NCI-H2081 treated with DMSO at 0.1 percent for 48 hours (cell line): ENCODE measurements at places on chromosomes 7 and 10.

DNA sequence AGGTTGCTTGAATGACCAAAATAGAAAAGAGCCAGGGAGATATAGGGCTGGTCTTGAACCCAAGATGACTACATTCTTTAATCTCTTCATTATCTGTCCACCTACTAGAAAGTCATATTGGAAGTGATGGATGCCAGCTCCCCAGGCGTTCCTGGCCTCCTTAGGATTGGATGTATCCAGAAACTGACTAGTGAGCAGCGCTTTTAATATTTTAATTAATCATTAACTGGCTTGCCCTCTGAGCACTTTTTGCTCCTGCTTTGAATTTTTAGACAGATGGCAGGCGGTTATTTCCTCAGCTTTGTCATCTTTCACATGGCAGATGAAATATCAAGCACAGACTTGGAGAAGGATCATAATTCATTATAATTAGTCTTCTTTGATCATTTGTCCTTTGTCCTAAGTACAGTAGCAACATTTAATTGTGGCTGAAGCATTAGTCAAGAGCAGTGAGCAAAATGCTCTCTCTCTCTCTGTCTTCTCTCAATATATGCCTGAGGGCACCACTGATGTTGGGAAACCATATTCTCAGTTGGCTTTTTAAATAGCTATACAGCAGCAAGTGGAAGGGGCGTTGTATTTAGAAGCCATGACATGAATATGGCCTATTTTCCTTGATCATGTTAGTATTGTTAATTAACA, 588.0 kb downstream of the NRG3 start:
- DNase-seq, result no peak

DNA sequence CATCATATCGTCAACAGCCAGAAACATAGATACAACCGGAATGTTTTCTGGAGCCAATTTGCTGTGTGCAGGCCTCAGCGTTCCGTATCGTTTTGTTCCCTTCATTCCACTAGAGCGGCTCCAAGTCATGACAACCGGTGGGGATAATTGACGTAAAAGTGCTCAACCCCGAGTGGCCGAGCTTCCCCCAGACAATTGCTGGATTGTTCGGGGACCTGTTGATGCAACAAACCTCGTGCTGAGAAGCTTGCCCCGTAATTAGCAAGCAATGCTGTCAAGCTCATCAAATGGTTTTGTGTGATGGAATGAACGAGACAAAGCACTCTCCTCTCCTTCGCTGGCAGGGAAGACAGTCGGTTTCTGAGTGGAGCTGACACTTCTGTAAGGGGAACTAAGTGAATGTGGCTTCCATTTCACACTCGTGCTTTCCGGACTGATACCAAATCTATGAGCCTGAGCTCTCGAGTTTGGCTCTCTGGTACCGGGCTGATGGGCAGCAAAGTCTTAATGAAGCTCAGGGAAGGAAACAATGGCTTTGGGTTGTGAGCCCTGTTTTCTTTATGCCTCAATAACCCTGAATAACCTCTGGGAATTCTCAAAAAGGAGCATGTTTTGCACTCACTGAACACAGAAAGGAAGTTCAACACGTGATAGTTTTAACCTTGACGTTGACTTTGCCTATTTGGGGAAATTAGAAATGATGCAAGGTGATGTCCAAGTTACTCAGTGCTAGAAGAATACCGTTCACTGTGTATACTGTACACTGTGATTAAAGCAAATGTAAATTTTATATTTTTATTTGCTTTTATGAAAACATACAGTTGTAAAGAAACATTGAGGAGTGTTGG, 220.5 kb downstream of the BAMBI start:
- DNase-seq, result no peak

DNA sequence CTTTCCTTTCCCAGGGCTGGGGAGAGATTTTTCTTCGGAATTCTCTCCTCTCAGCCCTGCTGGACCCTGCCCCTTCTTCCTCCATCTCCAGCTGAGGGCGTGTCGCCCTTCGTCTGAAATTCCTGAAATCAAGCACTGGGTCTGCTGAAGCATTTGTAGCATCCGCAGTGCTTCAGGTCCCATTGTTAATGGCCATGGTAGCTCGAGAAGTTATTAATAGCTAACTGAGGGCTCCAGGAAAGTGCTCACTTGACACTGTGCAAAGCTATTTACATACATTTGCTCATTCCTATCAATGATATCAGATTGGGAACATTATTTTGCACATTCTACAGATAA, 515 bp downstream of the FAM149B1 start:
- DNase-seq, result no peak

DNA sequence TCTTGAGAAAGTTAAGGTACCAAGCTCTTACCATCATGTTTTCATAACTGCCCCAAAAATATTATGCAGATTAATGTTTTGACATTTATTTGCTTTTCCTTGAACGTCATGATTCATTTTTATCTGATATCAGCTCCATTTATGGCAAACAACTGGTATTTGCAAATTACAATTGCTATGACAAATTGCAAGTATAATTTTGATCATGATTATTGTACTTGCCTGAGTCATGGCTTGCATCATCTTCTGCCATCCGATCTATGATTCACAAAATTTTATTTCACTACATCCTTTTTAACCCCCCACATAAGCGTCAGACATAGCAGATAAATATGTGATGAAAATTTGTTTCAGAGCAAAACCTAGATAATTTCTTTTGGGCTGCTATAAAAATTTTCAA, 155.0 kb downstream of the STK31 start:
- no peak for DNase-seq

DNA sequence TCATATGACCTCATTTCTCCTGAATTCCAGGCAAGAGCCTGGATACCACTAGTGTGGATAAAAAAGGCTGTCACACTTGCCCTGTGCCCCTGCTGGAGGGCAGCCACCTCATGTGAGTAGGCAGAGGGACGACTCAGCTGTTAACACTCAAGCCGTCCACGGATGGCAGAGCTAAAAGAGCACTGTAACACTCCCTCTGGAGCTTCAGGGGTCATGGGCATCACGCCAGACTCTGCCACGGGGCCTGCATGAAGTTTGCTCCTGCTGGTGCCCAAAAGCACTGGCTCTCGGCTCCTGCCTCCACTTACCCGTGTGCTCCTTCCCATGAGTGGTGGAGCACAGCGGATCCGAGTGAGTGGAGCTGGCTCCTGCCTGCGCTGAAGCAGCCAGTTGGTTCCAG, 919.8 kb upstream of the C7orf33 start:
- DNase-seq, result no peak

DNA sequence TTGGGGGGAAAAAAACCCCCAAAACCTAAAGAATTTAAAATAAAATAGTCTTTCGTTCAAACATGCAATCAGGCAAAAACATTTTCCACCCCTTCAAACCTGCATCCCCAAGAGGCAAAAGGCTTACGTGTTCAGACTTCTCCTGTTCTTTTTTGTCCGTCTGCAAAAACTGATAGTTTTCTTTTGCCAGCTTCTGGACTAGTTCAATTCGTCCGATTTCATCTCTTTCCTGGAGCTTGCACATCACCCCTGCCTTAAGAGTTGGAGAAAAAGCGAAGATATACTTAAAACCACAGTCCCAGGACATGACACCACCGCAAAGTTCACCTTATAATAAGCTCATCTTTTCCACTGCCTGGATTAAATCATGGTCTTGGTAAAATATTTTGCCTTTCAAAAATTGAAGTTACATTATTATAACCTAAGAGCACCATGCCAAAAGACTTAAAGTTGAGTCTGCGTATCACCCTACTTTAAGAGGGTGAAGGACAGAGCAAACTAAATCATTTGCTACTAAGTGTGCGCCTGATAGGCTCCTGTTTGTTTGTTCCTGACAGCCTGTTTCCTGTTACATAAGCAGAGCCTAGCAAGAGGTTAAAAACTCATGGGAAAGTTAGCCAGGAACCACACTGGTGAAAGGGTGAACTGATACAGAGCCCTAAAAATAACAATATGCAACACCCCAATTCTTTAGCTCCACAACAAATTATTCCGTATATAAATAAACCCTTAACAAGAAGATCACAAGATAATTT, 137.0 kb downstream of the RAPGEF5 start:
- no peak for DNase-seq

GRCh38 chr7:50793120-50793946, 10.6 kb upstream of the GRB10 start:
- no peak for DNase-seq

GRCh38 chr7:144670218-144670617, 165.6 kb downstream of the TPK1 start:
- DNase-seq, result no peak

GRCh38 chr10:87966459-87966858, 103.0 kb downstream of the PTEN start:
- DNase-seq, result no peak

DNA sequence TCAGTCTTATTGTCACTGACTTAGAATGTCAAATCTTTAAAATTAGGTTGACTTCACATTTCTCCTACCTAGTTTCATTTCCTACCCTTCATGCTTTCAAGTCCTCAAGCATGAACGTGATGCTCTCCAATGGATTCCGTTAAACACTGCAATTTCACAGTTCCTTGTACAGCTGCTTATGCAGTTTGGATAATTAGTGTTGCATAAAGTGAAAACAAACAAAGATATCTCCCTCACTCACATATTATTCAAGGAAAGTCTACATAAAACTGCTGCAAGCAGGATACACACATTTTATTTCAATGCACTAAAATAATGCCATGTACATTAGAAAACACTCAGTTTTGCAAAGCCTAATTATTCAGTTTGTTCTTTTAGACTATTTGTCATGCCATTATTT, 214.0 kb downstream of the CRPPA start:
- no peak for DNase-seq

GRCh38 chr7:35258868-35259522, 5.1 kb upstream of the TBX20 start:
- no peak for DNase-seq

- no peak for DNase-seq
Measured at GRCh38 chr10:107164992-107165391, 486 bp upstream of the SORCS1 start.

DNA sequence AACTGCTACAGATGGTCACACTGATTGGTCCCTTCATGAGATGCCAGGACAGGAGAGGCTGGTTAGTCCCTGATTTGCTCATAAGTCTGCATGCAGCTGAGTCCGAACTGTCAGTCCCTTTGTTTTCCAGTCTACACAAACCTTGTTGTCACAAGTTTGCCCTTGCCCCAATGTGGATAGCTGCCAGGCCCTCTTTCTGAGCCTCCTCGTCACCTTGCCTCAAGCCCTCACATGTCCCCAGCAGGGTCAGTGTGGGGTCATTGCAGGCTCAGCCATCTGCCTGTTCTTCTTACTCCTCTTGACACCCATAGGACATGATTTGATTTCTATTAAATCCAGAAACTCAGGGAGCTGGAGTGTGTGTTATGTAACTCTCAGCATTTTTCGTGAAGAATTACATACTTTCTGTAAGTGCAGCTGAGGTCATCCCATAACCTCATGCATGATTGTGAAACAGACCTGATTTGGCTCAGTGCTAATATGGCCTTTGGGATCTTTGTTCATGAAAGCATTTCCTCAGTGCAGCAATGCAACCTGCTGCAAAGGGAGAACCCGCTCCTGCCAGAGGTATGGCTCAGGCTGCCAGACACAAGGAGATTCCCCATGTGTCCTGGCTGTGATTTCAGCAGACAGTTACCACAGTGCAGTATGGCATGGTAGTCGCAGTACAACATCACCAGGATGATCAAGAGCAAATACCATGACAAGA, 70.0 kb upstream of the ZMIZ2 start:
- no peak for DNase-seq

GRCh38 chr10:66772548-66773471, 153.0 kb upstream of the LRRTM3 start:
- DNase-seq, result no peak

DNA sequence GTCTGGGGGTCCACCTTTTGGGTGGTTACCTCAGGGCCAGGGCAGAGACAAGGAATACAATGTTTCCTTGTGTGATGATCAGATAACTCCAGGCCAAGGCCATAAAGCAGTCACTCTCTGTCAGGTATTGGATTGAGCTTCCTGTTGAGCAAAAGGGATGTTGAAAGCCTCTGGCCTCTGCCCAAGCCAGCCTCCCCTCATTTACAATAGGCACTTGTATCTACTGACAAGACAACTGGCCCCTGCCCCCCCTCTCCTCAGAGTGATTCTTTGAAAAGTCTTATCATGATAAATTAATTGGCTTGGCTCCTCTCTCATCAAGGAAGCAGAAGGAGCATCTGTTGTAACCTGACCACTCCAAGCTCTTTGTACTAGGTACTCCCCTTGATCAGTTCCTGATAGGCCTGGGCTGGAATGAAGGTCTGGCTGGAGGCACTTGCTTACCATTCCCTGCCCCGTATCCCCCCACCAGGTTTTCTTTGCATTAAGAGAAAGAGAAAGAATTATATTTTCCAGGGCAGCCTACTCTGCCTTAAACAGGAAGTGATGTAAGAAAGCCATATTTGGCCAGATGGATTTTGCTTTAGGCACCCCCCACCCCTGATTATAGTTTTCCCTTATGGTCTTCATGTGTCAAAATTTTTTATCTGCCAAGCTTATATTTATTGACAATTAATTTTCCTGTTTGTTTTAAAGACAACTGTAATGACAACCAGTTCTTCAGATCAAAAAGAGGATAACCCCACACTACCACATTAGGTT, 42.1 kb upstream of the HPS1 start:
- DNase-seq, result no peak

GRCh38 chr10:114911801-114912469, 26.1 kb upstream of the TRUB1 start:
- DNase-seq, result no peak

- DNase-seq, result no peak
Measured at GRCh38 chr10:4590807-4591206, 235.2 kb upstream of the AKR1E2 start.

DNA sequence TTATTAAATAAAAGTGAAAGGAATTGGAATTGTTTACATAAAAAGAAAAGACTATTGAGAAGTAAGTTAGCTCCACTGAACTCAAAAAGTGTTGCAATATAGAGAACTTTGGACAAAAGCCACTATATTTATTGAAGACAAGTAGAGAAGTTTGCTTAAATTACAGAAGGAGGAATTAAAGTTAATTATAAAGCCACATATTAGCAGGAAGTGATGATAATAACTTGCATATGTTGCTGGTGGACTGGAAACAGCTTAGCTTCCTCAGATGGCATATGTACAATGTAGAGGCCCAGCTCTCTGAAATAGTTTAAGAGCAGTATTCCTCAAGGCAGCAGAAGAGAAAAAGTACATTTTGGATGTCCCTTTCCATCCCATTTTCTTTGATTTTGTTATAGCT, 400.7 kb downstream of the GATA3 start:
- no peak for DNase-seq

- DNase-seq, result no peak
Measured at GRCh38 chr7:130648580-130648979, 20.0 kb downstream of the COPG2 start.
